Chondrocyte (in vitro differentiated cells): ENCODE measurements at places on chromosomes 2 and 18.

DNA sequence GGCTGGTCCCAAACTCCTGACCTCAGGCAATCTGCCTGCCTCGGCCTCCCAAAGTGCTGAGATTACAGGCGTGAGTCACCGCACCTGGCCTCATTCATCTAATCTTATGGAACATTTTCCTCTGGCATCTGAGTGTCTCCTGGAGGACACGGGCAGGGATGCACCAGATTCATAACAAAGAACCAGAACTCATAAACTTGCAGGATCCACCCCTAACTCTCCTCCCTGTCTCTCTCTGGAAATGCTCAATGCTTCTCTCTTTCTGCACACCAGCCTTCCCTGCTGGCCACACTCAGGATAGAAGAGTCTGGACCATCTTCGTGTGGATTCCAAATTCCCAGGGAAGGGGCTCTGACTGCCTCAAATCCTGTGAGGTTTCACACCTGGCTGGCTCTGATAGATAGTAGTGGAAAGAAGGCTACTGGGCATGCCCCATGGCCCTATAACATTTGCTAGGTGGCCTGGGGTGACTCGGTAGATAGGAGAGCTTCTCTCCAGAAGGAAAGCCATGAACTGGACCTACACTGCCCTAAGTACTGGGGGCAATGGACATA, 483.2 kb upstream of the GYPC start:
- no peak overlapping the region for H3K27ac ChIP-seq
- no peak for DNase-seq
- H3K36me3 ChIP-seq = no peaks in the 10 kb centered on the region
- no peaks in the 10 kb centered on the region for H3K4me1 ChIP-seq
- H3K27me3 ChIP-seq = no peaks in the 10 kb centered on the region

- H3K4me1 ChIP-seq = no peaks in the 10 kb centered on the region
- H3K27me3 ChIP-seq = peaks cover 13% of the 10 kb centered on the region
- peaks cover 2% of the 10 kb centered on the region for H3K36me3 ChIP-seq
- H3K27ac ChIP-seq = no peak overlapping the region
Observed at GRCh38 chr2:234328444-234328990, 168.4 kb downstream of the ARL4C start.

- H3K36me3 ChIP-seq = no peaks in the 10 kb centered on the region
- H3K4me3 ChIP-seq = peak within 1 kb of the TSS; percentile 88
- no peak for DNase-seq
- H3K27ac ChIP-seq = peak within 1 kb of the TSS; percentile 96
Observed at GRCh38 chr18:76495006-76495370, at the start of gene ZNF516. TSS of gene ZNF516 (minus strand) at chr18:76495242. CDS start at chr18:76443054, 52,188 bp downstream.

DNA sequence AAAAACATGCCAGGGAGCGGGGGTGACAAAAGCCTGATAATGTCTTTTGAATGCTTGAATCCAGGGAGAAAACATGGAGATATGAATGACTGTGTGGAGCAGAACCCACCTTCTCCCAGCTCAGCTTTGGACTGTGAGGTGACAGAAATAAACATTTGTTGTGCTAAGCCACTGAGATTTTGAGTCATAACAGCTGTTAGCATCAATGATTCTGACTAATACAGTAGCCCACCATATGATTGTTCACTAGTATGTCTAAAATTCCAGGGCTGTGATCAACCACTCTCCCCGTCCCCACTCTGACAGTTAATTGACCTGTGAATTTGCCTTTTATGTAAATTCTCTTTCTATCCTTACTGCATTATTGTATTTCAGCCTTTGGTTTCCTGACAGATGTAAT, 69.1 kb downstream of the PDK1 start:
- peaks cover 12% of the 10 kb centered on the region for H3K4me1 ChIP-seq
- peaks cover 8% of the 10 kb centered on the region for H3K36me3 ChIP-seq
- DNase-seq = no peak
- no peak overlapping the region for H3K4me3 ChIP-seq
- no peak overlapping the region for H3K27ac ChIP-seq

DNA sequence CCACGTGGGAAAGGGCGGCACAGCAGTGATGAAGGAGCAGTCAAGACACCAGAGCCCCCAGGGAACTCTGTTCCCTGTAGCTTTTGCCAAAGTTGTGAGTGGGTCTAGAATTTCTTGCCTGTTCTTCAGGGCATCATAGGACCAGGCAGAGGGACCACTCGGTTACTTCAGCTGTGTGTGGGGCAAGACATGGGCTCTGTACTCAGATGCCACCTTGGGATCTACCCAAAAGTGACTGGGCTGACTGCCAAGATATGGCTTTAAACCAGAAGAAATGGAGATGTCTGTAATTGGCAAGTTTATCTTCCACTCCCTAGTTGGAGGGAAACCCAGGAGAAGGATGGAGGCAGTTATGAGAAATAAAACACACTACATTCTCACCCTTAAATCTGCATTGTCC, 29.6 kb downstream of the KCNF1 start:
- DNase-seq = peak; percentile 36
- no peaks in the 10 kb centered on the region for H3K36me3 ChIP-seq

GRCh38 chr2:12201369-12201768, 454.9 kb downstream of the LPIN1 start:
- DNase-seq = no peak
- H3K27ac ChIP-seq = no peak overlapping the region
- peaks cover 13% of the 10 kb centered on the region for H3K4me1 ChIP-seq
- peaks cover 2% of the 10 kb centered on the region for H3K27me3 ChIP-seq
- H3K4me3 ChIP-seq = no peak overlapping the region
- no peaks in the 10 kb centered on the region for H3K36me3 ChIP-seq

- peaks cover 22% of the 10 kb centered on the region for H3K4me1 ChIP-seq
- no peak for DNase-seq
- peaks cover 3% of the 10 kb centered on the region for H3K27me3 ChIP-seq
- H3K27ac ChIP-seq = peak overlapping the region; percentile 93
- H3K36me3 ChIP-seq = no peaks in the 10 kb centered on the region
Observed at GRCh38 chr2:12168791-12169388, 422.5 kb downstream of the LPIN1 start.

- no peak for DNase-seq
- no peak overlapping the region for H3K27ac ChIP-seq
- no peaks in the 10 kb centered on the region for H3K36me3 ChIP-seq
- no peak overlapping the region for H3K4me3 ChIP-seq
- H3K27me3 ChIP-seq = peaks cover 34% of the 10 kb centered on the region
- no peaks in the 10 kb centered on the region for H3K4me1 ChIP-seq
Observed at GRCh38 chr2:198036029-198036879, 231.9 kb downstream of the PLCL1 start.

DNA sequence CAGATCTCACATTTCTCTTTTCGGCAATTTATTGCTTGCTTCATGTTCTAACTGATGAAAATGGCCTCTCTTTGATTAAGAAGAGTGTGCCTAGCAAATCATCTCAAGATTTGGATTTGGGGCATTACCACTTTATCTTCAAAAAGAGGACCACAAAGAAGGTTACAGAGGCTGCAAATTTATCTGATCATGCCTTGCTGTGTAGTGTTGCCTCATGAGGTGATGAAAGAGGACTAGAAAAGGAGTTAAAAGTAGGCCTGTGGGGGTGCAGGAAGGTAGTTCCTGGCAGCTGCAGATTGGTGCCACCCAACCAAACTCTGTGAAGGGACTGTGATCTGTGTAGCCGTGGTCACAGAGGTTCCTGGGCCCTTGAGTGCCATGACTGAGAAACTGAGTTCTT, 69.2 kb downstream of the PRELID3A start:
- H3K27ac ChIP-seq = no peak overlapping the region
- no peak overlapping the region for H3K4me3 ChIP-seq
- H3K27me3 ChIP-seq = no peaks in the 10 kb centered on the region
- DNase-seq = no peak
- peaks cover 24% of the 10 kb centered on the region for H3K36me3 ChIP-seq

DNA sequence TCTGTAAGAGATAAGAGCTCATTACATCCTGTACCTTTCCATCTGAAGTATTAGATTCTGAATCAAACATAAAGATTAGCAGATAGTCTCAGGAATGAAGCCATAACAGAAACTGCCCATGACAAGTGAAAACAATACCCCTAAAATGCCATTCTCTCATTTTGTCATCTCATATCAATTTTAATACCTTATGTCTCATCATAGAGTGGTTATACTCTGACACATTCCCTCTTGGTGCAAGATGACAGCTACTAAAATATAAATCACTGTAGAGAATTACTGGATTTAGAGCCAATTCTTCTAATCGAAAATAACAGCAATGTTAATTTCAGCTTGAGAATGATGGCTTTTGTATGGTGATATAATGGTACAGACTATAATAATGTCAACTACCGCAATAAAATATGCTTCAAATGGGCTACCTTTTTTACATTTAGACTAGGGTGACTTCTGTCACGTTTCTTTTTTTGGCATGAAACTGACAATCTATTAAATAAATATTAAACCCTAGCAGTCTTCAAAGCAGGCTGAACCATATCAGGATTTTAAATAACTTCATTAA, 125.1 kb upstream of the ITGA4 start:
- H3K4me1 ChIP-seq = no peaks in the 10 kb centered on the region
- H3K27me3 ChIP-seq = no peaks in the 10 kb centered on the region
- no peak for DNase-seq
- H3K4me3 ChIP-seq = no peak overlapping the region
- no peak overlapping the region for H3K27ac ChIP-seq

- DNase-seq = no peak
- H3K27me3 ChIP-seq = no peaks in the 10 kb centered on the region
- H3K27ac ChIP-seq = peak overlapping the region; percentile 8
- no peak overlapping the region for H3K4me3 ChIP-seq
Observed at GRCh38 chr2:219210196-219210885, 3.8 kb downstream of the ZFAND2B start.

DNA sequence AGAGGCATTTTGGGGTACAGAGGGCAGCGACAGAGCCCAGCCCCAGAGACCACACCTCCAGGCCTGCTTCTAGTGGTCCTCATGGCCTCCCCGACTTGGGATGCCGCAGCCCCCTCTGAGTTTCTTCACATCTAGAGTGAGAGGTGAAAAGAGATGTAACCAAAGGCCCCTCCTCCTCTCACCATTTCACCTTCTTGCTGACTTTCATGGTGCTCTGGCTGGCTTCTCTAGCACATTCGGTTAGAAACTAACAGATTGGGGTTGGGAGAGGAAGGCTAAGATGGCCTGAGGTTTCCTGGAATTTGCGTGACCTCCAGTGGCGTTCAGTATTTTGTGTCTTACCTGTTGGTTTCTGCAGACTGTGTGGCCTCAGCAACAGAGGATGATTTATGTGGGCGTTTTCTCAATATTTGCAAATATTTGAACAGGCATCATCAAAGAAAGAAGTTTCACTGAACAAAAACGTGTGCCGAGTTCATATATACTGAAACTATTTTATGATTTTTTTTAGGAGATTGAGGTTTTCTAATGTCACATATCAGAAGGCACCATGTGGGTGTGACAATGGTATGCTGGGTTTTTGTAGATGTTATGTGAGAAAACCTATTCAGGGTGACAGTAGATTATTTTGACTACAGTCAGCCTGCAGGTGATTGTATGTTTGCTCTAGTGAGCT, 69.9 kb upstream of the BCL2L11 start:
- no peak for DNase-seq
- no peak overlapping the region for H3K27ac ChIP-seq
- peaks cover 2% of the 10 kb centered on the region for H3K36me3 ChIP-seq

- H3K36me3 ChIP-seq = peaks cover 8% of the 10 kb centered on the region
- no peak overlapping the region for H3K27ac ChIP-seq
- H3K27me3 ChIP-seq = no peaks in the 10 kb centered on the region
- no peak for DNase-seq
- H3K4me1 ChIP-seq = peaks cover 7% of the 10 kb centered on the region
Observed at GRCh38 chr2:214050731-214051130, 360.1 kb upstream of the VWC2L start.

DNA sequence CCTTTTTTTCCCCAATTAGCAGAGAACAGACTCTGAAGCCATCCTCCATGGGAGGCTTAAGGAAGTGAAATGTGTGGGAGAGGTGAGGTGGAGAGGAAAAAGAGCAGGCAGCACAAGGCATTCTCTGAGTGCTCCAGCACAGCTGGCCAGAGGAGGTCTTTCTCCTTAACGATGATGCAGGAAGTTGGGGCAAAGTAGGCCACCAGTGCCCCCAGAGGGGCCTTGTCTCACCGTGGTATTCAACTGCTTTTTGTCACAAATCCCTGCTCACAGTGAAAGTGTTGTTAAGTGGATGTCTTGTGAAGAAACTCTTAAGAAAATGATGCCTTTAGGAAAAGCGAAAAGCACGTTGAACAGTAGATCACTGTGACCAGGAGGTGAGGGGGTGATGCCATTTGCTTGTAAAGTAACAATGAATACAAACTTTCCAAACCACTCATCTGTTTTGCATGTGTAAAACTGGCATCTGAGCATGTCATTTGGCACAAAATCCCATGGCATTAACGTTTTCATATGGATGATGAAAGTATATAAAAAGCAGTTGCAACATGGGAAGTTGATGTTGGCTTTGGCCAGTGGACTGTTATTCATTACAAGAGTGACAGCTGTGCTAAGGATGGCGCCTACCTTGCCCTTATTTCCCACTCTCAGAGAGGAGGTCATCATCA, 49.2 kb upstream of the CDC42EP3 start:
- no peaks in the 10 kb centered on the region for H3K27me3 ChIP-seq
- H3K4me3 ChIP-seq = no peak overlapping the region
- peak overlapping the region; percentile 94 for H3K27ac ChIP-seq
- peaks cover 24% of the 10 kb centered on the region for H3K4me1 ChIP-seq
- peaks cover 8% of the 10 kb centered on the region for H3K36me3 ChIP-seq
- DNase-seq = no peak

GRCh38 chr18:46755315-46756024, 1.4 kb downstream of the ST8SIA5 start:
- H3K36me3 ChIP-seq = peaks cover 3% of the 10 kb centered on the region
- H3K27ac ChIP-seq = no peak overlapping the region
- peaks cover 17% of the 10 kb centered on the region for H3K4me1 ChIP-seq
- H3K4me3 ChIP-seq = peak overlapping the region; percentile 13

DNA sequence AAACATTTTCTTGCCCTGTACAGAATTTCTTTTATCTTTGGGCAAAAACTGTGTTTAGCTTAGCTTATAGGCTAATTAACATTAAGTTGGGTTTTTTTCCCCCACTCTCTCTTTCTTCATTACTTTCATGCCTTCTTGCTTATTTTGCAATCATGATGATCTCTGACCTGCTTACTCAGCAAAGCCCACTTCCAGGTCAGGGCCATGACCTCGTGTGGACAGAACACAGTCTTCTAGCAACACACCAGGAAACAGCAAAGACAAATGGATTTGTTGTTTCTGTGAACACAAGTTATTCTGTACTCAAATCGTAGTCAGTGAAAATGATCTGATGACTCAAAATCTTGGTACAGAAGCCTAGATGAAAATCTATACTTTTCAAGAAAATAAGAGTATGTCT, 60.7 kb downstream of the SPATS2L start:
- H3K27me3 ChIP-seq = no peaks in the 10 kb centered on the region
- peaks cover 6% of the 10 kb centered on the region for H3K36me3 ChIP-seq
- peaks cover 58% of the 10 kb centered on the region for H3K4me1 ChIP-seq
- peak overlapping the region; percentile 71 for H3K27ac ChIP-seq

DNA sequence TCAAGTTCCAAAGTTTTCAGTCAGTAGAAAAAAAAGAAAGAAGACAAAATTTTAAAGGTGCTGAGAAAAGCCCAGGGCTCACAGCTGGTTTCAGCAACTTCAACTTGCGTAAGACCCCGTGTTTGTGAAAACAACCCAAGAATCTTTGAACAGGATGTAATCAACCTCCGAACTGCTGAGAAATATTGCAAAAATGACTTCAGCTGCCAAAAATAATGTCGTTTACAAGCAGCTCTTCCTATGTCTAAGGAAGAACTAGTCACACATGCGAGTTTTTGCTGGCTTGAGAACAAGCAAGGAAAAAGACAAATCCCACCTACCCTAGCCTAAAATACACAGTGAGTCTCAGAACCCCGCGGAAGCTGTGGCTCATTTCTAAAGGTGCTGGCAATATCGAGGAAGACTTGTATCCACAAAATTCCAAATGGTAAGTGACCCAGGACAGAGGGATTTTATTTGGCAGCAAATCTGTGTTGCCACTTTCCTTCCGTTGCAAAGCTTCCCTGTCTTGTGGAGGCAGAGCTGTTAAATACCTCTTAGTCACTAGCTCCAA, 59.8 kb upstream of the SLC8A1 start:
- H3K36me3 ChIP-seq = no peaks in the 10 kb centered on the region
- peaks cover 18% of the 10 kb centered on the region for H3K4me1 ChIP-seq
- H3K4me3 ChIP-seq = peak overlapping the region; percentile 55
- DNase-seq = no peak
- H3K27me3 ChIP-seq = peaks cover 43% of the 10 kb centered on the region
